ENCODE measurements at places on chromosomes 1 and 21.

DNA sequence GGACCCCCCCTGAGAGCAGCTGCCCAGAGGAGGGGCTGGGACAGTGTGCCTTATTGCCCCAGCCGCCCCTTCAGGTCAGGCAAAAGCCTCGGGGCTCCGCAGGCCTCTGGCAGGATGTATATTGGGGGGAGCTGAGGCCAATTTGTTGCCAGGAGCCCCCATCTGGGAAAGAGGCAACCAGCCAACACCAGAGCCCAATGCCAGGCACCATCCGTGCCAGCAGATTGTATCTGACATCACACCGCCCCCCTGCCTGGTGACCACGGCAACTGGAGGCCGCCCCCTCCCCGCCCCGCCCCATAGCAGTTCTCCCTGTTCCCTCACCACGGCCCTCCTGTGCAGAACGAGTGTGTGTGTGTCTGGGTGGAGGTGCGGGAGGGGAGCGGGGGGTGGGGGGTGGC, 3.6 kb upstream of the PLEKHG5 start:
- no peak for DNase-seq

- no peak for DNase-seq
These were observed 184.5 kb upstream of the EDN2 start for GRCh38 chr1:41668967-41669366.

DNA sequence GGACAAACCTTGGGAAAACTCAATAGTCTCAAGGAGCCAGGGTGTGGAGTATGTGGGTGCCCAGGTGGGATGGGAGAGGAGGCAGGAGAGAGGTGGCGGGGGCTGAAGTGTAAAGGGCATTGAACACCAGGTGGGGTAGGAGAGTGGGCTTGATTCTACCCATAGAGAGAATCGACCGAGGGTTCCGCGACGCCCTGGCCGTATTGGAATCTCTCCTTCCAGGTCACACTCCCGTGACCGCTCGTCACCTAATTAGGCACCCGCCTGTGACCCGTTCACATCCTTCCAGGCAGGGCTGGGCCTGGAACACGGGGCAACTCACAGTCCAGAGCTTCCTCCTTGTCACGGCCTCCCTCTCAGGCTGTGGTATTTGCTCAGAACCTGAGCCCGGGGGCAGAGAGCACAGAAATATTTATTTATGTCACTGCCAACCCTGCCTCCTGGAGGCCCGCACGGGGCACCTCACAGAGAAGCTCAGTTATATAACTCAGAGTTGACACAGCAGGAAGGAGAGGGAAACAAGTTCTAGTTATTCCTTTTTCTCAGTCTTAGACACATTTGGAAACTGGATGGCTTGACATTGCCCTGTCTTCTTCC, 12.0 kb downstream of the NCMAP start:
- no peak for DNase-seq

GRCh38 chr1:154502744-154503115, 518 bp upstream of the SHE start:
- no peak for DNase-seq

GRCh38 chr1:231189683-231190270, 27.9 kb downstream of the TRIM67 start:
- no peak for DNase-seq

GRCh38 chr1:213050745-213051126, 305 bp upstream of the RPS6KC1 start:
- no peak for DNase-seq
